ENCODE measurements at places on chromosomes 5 and 9.

DNA sequence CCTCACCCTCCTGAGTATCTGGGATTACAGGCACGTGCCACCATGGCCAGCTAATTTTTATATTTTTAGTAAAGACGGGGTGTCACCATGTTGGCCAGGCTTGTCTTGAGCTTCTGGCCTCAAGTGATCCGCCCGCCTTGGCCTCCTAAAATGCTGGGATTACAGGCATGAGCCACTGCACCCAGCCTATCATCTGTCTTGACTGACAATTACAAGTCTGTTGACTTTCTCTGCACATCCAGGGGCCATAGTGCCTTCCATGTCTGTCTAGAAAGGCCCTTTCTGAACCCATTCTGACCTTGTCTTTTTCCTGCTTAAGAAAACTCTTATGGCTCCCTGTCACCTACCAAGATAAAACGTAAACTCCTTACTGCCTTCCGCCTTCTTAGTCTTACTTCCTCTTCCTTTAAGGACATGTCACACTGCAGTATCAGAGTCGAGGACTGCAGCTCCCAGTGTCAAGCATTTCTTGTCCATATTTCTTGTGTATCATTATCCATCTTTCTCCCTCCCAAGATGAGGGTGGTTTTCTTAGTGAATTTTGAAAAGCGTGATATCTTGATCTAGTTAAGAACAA lies 49.9 kb upstream of the SHB start:
- DNase-seq, result no peak

- no peak for DNase-seq
Observed at GRCh38 chr9:113640418-113640817, 176.9 kb downstream of the RGS3 start.

DNA sequence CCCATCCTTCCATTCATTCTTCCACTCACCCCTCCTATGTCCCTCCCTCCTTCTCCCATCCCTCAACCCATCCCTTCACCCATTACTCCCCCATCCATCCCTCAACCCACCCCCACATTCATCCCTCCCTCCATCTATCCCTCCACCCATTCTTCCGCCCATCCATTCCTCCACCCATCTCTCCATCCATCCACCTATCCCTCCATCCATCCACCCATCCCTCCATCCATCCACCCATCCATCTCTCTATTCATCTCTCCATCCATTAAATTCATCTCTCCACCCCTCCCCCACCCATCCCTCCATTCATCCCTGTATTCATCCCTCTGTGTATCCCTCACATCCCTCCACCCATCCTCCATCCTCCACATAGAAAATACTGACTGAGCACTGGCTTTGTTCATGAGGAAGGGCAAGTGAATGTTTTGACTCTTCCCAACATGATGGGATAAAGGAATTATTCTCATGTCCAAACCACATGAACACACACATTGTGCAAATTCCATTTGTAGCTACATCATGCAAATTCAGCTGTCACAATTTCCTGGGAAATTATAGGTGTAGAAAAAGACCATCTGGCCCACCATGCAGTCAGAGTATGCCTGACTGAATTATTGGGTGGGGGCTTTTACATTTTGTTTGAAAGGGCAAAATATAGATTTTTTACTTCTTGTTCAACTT lies 6.9 kb upstream of the VAV2 start:
- no peak for DNase-seq

DNA sequence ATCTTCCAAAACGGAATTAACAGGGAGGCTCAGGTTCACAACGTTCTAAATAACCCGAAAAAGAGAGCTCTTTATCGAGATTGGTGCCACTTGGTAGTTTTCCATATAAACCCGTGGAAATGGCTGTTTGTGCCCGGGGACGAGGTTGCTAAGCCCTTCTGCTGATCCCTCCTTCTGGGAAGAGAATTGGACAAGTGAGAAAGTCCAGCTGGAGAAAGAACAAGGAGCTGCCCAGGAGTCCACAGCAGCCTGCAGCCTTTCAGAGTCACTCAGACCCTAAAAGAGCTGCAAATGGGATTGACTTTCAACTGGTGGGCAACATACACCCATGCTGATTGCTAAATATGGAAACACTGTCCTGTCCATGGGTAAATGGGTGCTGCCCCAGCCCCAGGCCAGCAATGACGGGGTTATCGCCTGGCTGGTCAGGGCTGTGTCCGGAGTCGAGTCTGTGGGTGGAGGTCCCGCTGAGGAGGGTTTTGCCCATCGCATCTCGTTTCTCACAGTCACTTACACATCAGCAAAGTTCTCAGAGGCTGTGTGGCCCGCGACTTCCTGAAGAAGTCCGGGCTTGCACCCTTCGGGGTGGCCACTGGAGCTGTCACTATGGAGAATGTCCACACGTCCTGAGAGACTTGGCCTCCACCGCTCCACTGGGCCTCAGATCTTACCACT lies 40.7 kb upstream of the HSD17B3 start:
- DNase-seq, result no peak

- no peak for DNase-seq
Observed at GRCh38 chr5:75620184-75620959, 9.1 kb downstream of the ANKDD1B start.
